ENCODE measurements at places on chromosomes 6 and 20.

DNA sequence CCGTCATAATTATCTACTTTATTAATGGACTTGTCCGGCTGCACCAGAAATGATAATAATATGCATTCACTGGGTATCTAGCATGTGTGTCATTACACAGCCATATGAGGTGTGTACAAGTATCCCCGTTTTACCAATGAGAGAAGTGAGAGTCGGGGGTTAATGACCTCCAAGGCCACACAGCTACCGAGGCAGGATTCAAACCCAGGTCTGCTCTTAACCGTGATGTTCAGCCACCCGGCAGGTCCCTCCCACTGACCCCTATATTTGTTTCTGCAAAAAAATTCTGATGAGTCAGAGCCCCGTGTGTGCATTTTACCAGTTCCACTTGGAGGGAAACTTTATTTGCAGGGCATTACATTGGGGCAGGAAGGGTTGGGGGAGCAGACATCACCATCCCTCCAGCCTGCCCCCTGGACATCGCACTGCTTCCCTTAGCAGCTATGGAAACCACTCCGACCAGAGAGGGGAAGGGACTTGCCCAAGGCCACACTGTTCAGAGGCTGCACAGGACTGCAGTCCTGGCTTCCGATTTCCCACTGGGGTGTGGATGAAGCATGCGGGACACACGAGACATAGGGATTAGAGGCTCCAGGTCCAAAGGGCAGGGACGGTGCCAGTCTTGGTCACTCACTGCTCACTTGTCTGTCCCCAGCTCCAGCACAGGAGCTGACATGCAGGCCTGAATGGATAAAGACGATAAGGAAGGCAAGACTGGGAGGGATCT, 10.1 kb upstream of the SRC start:
- no peak for DNase-seq

DNA sequence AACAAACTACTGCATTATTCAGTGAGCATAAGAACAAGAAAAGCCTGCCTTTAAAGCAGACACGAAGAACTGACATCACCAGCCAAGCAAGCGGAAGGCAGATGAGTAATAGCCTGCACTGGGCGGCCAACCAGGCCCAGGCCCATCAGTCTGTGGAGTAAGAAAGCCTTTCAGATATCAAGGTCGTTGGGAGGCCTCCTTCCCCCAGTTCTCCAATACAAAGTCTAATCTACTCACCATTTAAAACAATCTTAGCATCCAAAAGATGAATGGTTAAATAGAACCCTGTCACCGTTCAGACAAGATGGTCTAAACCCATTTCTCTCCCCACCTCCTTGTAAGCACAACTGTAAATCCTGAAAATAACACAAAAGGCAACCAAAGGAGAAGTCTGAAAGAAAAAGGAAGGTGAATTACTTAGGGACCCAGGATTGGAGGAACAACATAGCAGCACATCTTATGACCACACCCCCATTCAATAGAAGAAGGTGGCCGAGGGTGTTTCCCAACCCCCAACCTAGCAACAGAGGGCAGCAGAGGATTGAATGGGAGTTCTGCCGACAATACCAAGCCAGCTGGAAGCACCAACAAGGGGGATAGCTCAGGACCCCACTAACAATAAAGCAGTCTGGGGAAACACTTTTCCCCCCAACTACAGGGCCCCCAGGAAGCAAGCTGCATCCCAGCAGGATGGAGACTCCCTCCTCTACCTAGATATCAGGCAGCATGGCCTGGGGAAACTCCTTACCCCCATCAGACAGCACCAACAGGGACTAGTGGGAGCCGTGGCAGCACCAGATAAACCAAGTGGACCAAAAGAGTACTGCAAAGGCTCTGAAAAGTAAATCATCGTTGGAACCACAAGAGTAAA, 67.9 kb downstream of the ZHX3 start:
- peak; percentile 32 for DNase-seq

GRCh38 chr6:107617341-107617932, 127.5 kb downstream of the SOBP start:
- no peak for DNase-seq

DNA sequence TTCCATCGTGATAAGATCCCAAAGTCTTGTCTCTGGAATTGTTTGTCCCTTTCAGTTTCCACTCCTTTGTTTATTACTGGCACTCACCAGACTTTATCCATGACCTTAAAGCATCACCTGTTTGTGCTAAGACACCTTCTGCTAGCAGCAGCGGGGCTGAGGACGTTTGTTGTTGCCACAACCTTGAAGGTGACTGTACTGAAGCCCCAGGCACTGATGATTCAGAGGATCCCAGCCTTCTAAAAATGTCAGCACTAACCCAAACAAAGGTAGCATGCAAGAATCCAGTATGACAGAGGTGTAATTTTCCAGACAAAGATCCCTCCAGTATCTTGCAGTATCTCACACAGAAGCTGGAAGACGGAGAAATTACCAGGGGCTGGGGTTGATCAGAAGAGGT, 28.9 kb upstream of the SMIM8 start:
- DNase-seq = no peak

- DNase-seq = no peak
Observed at GRCh38 chr6:70673054-70673453, 5.4 kb downstream of the SMAP1 start.

DNA sequence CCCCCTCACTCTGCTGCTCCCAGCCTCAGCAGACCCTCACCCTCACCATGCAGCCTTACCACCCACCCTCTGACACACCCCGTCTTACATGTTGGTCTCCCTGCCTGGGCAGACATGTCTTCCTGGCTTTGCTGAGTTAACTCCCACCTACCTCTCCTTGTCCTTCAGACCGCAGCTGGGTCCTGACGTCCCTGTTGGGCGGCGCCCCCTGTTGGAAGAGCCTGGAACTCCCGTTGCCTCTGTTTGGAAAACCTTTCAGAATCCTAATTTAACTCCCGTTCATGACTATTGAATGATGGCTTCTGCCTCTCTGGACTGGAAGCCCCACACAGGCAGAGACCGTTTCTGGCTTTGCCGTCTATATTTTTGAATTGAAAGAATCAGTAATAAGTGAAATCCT, 245.1 kb downstream of the MYLK4 start:
- DNase-seq = peak; percentile 46

- no peak for DNase-seq
Observed at GRCh38 chr6:152846825-152847224, 96.2 kb downstream of the VIP start.

DNA sequence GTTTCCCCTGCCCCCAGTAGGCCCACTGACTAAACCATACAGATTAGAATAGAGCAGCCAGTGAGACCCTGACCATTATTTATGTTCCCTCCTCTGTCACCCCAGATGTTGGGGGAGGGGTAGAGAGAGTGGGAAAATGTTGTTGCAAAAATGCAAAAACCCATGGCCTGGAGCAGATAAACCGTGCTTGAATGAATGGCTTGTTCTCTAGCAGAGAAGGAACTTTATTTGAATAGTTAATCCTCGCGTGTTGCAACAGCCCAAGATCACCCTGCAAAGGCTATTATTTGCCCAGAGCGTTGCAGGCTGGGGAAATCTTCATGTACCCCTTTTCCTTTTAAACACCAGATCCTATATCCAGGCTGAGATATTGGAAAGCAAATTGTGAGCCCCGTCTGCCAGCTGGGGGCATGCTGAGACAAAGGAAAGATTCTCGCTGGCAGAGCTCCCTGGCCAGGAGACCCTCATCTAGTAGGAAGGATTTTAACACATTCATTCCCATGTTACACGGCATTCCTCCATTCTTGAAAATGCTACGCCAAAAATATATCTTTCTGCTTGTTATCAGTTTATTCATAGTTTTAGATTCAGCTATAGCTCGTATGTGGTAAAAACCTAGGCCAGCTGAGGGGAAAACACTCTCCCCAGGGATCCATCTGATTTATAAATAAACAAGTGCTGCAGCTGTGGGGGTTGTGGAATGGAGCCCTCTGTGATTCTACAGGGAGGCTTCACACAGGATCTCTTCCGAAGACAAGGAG, 53.0 kb downstream of the LINC00237 start:
- DNase-seq = peak; percentile 17

- no peak for DNase-seq
Observed at GRCh38 chr6:149464411-149464810, 20.4 kb downstream of the ZC3H12D start.
